Esophagus squamous epithelium (tissue), 5 donors: ENCODE measurements at places on chromosomes 6 and 20.

DNA sequence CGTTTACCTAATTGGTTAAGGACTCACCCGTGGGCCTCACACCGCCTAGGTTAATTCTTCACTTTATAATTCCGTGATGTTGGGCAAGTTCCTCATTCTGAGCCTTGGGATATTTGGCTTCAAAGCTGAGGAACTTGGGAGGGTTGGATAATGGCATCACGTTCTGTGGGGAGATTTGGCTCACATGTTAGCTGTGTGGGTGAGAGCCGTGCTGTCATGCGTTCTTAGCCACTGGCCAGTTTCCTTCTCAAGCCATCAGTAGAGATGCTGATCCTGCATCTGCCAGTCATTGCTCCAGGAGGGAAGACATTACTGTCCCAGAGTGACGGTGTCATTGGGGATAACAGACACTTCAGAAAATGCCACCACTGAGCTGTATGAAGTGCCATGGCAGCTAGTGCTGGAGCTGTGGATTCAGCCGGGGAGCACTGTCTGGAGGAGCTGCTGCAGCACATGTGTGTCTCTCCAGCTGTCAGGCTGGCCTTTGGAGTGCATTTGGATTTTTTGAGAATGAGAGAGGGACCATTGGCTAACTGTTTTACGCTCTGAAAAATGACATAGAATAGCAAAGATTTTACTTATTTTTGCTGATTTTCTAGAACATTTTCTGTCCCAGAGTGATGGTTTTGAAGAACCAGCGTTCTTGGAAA, 16.5 kb downstream of the IGF2R start:
- no peak for DNase-seq

- no peak for DNase-seq
These were observed 1.7 kb downstream of the BNIP5 start for GRCh38 chr6:36334832-36335459.

GRCh38 chr20:38497246-38497935, 24.7 kb downstream of the RALGAPB start:
- no peak for DNase-seq

DNA sequence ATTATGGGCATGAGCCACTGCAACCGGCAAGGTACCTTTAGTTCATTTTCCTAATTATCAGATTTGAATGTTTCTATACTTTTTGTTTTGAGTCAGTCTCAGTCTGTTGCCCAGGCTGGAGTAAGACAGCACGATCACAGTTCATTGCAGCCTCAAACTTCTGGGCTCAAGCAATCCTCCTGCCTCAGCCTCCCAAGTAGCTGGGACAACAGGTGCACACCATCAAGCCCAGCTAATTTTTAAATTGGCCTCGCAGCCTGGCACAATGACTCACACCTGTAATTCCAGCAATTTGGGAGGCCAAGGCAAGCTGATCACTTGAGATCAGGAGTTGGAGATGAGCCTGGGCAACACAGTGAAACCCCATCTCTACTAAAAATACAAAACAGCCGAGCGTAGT, 24.4 kb downstream of the STAU1 start:
- DNase-seq, result no peak
